T-helper 1 cell (primary cell): ENCODE measurements at places on chromosomes 2 and 18.

- no peak for DNase-seq
Observed at GRCh38 chr2:239177908-239178307, 222.9 kb downstream of the HDAC4 start.

GRCh38 chr2:55175254-55176093 lies 56.6 kb downstream of the CLHC1 start:
- DNase-seq = no peak

- no peak for DNase-seq
Observed at GRCh38 chr18:51339856-51340255, 142.4 kb upstream of the MEX3C start.

DNA sequence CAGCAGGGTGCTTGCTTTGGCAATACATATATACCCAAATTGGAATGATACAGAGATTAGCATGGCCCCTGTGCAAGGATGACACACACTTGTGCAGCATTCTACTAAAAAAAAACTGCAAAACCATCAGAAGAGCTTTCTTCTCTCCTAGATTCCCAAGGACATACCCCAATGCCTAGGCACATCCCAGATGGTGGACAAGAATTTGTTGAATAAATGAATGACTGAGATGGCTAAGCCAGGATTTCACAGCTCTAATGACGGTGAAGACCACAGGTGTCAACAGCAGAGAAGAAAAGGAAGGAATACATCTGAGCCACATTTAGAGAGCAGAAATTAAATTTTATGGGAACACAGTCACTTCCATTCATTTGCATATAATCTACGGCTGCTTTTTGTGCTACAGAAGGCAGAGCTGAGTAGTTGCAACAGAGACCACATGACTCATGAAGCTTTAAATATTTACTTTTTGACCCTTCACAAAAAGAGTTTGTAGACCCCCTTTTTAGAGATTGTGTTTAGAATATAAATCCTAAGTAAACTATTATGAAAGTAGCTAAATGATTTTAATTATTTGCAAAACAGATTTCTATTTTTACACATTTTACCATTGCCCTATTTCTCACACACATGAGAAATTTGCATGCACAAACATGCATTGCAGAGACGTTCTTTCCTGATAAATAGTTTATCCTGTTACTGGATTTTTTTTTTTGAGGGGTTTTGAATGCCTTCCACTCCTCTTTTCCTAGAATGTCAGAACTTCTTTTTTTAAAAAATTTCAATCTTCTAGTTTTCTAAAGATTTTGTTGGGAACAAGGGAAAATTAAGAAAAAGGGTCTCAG lies 119.0 kb downstream of the PMAIP1 start:
- no peak for DNase-seq

DNA sequence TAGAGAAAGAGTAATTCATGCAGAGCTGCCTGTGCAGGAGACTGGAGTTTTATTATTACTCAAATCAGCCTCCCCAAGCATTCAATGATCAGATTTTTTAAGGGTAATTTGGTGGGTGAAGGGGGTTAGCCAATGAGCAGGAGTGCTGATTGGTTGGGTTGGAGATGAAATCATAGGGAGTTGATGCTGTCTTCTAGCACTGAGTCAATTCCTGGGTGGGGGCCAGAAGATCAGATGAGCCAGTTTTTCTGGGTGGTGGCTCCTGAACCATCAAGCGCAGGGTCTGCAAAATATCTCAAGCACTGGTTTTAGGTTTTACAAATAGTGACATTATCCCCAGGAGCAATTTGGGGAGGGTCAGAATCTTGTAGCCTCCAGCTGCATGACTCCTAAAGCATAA lies 312.8 kb upstream of the THSD7B start:
- DNase-seq = no peak

DNA sequence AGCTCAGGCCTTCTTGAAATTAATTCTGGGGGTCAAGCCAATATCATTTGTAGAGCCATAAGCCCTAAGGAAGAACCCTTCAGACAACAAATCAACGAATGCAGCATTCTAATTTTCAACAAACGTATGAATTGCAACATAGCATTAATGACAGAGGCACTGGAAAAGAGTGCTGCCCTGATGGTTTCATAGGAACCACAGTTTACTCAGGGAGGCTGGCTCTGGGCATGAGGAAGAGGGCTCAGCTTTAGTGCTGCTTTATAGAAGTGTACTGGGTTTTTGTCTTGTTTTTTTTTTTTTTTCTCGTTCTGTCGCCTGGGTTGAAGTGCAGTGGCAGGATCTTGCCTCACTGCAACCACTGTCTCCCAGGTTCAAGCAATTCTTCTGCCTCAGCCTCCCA lies 36.1 kb upstream of the CAB39 start:
- no peak for DNase-seq

- no peak for DNase-seq
Observed at GRCh38 chr2:200379481-200380090, 73.1 kb downstream of the SPATS2L start.

- DNase-seq = no peak
Observed at GRCh38 chr2:230972046-230972445, 23.9 kb upstream of the SPATA3 start.

DNA sequence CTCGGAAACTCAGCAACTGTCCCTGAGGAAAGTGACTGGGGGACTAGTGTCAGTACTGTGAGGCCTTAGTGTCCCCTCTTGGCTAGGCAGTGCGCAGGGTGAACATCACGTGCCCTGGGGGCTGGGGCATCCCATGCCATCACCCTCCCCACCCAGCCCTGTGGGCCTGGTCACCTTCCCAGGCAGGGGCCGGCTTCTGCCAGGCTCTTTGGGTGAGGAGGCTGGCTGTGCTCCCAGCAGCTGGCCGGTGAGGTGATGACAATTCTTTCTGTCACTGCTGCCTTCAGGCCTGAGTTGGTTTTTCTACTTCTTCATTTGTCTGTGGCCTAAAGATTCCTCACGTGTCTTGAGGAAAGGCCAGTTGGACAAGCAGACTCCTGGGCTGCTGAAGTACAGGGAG lies 180.8 kb downstream of the KLHL29 start:
- DNase-seq = no peak

GRCh38 chr2:106804161-106804560 lies 81.8 kb downstream of the ST6GAL2 start:
- DNase-seq = no peak

DNA sequence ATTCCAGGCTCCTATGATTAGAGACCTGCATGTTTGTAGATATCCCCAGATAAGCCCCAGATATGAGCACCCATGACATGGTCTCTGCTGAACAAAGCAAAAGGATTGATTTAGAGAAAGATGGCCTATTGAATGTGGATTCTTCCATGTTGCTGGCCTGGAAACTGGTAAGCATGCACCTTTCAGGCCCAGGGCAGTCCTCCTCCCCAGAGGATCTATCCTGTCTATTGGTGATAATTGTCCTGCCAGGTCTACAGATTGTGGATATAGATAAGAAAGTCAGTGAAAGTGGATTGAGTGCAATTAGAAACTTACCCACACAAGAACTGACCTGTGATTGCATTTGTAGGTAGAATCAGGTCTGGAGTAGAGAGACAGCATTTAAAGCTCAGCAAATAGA lies 256.9 kb upstream of the SIX3 start:
- no peak for DNase-seq

- DNase-seq = no peak
Observed at GRCh38 chr2:120298173-120298835, 45.7 kb downstream of the RALB start.

DNA sequence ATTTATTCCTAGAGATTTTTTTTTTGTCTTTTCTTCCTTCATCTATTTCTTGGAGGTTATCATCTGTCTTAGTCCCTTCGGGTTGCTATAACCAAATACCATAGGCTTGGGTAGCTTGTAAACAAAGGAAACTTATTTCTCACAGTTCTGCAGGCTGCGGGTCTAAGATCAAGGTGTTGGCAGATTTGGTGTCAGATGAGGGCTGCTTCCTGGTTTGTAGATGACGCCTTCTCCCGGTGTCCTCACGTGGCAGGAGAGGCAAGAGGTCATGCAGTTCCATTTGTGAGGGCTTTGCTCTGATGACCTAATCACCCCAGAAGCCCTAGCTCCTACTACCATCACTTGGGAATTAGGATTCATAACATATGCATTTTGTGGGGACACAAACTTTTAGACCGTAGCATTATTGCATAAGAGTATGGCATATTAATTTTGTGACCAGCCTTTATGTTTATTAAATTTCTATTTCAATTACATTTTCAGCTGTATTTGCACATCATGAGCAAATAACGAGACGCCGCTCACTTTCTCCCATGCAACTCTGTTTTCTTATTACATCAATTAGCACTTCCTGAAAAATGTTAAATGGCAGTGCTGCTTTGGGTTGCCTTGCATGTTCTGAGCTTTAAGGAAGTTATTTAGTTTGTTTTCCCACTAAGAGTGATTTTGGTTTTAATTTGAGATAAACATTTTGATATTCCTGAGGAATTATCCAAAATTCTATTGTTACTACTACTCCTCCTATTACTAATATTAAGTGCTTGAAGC lies 246.4 kb upstream of the HDAC4 start:
- DNase-seq = no peak

GRCh38 chr2:102764083-102764482 lies 2.3 kb downstream of the TMEM182 start:
- DNase-seq = no peak

DNA sequence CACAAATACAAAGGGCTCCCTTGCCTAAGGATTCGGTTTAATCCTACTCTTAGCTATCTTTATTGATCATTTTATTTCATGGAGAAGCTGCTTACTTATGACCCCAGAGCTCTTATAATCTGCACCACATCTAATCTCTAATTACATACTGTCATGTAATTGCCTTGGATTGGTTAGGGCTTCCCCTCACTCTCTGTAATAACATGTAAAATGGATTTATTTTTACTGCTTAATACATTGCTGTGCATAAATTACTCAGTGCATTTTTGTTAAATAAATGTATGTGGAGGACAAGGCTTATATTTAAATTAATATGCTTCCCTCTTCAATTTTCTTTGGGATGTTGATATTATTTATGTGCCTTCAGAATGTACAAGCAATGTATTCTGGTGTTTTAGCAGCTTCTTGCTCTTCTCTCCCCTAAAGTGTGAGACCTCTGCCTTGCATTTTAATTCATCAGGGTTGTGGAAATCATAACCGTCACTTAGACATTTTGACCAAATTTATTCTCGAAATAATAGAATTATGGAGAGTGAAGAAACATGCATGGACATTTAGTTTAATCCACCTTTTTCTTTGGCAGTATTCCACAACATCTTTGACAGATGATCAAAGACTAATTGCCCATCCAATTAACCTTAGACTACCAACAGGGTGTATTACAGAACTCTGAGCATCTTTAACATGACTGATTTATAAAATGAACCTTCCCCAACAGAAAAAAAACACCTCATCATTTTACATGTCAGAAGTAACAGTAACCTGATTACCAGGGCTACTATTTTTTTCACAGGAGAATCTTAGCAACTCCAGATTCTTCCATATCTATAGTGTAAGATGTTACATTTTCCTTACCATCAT lies 692.6 kb downstream of the LRRTM4 start:
- DNase-seq = no peak

DNA sequence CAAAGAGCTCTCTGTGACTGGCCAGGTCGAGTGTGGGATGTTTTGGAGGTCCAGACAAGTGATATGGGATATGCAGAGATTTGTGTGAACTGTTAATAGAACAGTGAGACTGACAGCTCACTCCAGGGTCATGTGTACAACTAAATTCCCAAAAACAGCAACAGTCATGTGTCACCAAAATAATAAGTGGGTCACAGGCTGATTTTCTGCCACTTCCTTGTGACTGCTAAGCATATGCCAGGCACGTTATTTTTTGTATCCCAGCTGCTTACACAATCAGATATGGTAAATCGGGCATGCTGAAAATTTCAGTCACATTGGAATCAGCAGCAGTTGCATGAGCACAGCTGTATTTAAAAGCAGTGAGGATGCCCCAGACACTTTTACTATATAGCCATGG lies 198.7 kb downstream of the PTGR3 start:
- no peak for DNase-seq

DNA sequence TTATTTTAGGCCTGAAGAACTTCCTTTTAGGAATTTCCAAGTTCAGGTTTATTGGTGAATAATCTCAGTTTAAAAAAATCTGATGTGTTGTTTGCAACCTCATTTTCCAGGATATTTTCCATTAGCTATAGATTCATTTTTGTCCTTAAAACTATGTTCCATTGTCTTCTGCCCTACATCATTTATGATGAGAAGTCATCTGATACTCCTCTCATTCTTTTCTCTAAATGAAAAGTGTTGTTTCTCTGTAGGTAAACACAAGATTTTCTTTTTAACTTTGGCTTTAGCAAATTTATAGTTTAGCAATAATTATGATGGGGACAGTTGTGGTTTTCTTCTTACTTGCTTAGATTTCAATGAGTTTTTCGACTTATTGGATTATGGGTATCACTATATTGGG lies 427.3 kb downstream of the DCDC2C start:
- no peak for DNase-seq
